Left ventricle myocardium superior (tissue), 1 donor: ENCODE measurements at places on chromosomes 2 and 18. TPM values are rescaled to one million over a fixed set of nuclear protein-coding genes. Genes with fewer than 3 reads are reported as not detected.

NT5DC4 gene
- total RNA-seq = not detected

- DNase-seq = no peak
Measured at GRCh38 chr18:50473881-50474280, 86.0 kb upstream of the MAPK4 start.

GRCh38 chr18:48819276-48819675 lies 131.5 kb downstream of the SMAD7 start:
- DNase-seq = peak; percentile 78

STARD6 gene
- not detected for total RNA-seq

GALR1 gene
- total RNA-seq = not detected

NOSTRIN gene
- 11.5 TPM for total RNA-seq

DNA sequence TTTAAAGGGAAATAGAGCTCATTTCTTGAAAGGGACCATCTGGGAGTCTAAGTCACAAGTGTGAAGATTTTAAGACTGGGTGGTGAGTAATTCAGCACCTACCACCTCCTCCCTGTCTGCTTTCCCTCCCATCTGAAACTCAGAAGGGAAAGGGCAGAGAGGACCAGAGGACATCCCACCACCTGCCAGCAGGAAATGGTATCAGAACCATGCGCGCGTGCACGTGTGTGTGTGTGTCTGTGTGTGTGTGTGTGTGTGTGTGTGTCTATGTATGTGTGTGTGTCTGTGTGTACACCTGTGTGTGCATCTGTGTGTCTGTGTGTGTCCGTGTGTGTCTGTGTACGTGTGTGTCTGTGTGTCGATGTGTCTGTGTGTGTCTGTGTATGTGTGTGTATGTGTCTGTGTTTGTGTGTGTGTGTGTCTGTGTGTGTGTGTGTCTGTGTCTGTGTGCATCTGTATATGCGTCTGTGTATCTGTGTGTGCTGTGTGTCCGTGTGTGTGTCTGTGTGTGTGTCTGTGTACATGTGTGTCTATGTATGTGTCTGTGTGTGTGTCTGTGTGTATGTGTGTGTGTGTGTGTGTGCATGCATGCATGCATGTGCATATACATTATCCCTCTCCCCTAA lies 76.8 kb downstream of the ZFP36L2 start:
- no peak for DNase-seq

GRCh38 chr18:27661320-27662018 lies 476.4 kb upstream of the CHST9 start:
- DNase-seq = no peak
